ENCODE measurements at places on chromosomes 12 and 14.

GRCh38 chr14:32468955-32469354 lies 139.9 kb downstream of the AKAP6 start:
- DNase-seq: no peak

- no peak for DNase-seq
Measured at GRCh38 chr14:58288106-58288792, 10.1 kb upstream of the ARID4A start.

DNA sequence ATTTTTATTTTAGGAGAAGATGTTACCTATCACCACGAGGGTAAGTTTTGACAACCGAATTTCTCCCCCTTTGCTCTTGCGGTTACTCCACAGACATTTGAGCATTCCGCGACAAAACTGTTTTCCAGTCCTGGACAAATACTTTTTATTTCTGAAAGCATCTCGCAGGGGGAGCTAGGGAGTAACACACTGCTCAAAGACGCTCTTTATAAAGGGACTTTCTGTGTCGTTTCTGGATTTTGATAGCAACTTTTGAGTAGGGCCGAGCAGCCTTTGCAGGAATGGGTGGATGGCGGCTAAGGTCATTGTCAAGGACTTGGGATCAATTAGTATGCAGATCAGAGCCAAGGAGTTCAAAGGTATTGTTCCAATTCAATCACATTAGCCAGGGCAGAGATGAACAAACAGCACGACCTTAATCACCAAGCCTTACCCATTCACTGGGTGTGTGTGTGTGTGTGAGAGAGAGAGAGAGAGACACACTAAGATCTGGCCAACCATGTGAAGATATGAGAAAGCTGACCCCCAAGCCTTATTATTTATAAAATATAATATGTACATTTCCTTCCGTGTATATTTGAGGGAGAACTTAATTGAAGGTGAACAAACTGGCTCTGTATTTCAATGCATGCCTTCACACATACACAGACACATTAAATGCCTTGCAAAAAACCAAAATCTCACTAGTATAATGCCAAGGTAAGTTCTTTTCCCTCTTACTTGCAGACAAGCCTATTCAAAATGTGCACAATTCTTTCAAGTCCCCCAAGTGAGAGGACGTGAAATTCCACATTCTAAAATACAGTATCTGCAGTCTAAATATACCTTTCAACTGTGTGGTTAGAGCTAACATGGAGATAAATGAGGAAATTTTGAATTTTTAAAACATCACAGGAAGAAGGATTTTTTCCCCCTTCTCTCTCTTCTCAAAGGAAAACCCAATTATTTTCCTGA lies 613.8 kb downstream of the VRK1 start:
- no peak for DNase-seq

DNA sequence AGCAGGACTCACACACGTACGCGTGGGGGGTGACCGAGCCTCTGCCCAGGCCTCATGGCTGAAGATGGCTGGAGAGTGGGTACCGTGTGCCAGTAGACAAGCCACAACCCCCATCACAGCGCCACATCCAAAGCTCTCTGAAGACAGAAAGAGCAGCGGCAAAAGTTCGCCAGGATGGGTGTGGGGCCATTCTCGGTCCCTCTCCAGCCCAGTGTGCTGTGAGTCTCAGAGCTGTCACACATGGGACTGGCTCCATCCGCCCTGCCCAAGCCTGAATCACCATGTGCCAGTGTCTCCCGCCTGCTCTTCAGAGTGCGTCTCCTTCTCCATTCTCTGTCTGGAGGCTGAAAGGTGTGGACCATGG lies 5.7 kb downstream of the TMEM179 start:
- no peak for DNase-seq

GRCh38 chr12:27592548-27592947 lies 68.5 kb downstream of the PPFIBP1 start:
- no peak for DNase-seq

Data from fibroblast of skin of left quadriceps (primary cell).